ENCODE measurements at places on chromosomes 4 and X.

DNA sequence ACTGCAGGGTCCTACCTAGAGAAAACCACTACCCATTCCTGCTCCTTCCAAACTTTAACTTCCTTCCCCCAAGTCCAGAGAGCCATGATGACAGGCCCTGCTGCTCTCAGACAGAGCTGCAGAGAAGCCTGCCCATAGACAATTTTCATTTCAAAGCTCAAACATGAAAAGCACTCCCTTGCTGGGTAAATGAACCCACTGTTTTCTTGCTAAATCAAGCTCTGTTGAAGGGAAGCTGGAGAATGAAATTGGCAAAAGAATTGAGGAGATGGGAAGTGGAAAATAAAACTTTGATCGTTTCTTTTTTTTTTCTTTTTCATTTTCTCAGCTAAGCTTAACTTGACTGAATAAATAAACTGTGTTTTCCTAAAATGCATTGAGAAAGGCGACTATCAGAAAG is 331.1 kb upstream of the CPEB2 start:
- DNase-seq = no peak

DNA sequence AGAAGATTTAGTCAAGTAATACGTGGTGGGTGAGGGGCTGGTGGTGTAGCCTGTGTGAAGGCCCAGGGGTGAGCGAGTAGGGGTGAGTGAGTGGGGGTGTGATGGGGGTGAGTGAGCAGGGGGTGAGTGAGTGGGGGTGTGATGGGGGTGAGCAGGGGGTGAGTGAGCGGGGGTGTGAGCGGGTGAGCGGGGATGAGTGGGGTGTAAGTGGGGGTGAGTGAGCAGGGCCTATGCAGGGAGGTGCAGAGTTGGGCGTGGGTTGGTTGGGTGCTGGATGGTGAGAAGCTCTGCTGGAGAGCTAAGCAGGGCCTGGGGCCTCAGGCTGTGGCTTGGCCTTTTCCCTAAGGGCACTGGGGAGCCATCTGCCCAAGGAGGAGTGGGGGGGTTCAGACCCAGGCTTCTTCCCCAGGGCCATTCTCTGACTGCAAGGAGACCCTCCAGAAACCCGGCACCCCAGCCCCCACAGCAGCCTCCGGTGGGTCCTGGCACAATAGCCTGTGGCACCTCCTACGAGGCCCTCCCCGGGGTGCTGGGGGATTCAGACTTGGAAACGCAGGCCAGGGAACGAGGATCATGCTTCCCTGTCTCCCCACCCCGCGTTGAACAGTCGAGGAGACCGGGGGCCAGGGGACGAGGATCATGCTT is 30.4 kb downstream of the SH3TC1 start:
- no peak for DNase-seq

- no peak for DNase-seq
Measured at GRCh38 chrX:126886997-126887396, 67.5 kb downstream of the PRR32 start.

GRCh38 chr4:141375855-141376254 is 155.2 kb downstream of the ZNF330 start:
- no peak for DNase-seq

- DNase-seq = no peak
Measured at GRCh38 chr4:99352602-99353537, at the start of gene ADH1C. Gene ADH1C, minus strand, starts transcription at chr4:99352746. Its CDS starts 71 bp downstream, at chr4:99352675.

- no peak for DNase-seq
Measured at GRCh38 chr4:133270021-133270570, 121.0 kb downstream of the PCDH10 start.

- no peak for DNase-seq
Measured at GRCh38 chrX:11540532-11541377, 125.0 kb downstream of the ARHGAP6 start.

DNA sequence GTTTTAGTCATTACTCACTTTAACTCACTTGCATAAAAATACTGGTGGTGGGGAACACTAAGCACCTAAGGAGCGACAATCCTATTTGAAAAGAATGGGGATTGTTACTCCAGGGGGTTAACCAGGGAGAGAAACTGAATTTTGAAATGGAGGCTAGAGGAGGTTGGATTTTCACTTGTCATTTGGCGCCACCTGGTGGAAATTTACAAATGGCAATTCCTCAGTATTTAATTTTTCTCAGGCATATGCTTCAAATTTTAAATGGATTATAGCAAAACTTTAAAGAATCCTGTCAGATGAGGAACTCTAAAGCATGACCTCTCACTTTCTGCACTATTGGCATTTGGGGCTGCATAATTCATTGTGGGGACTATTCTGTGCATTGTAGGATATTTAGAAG is 2.7 kb upstream of the GEMIN8 start:
- DNase-seq = no peak

DNA sequence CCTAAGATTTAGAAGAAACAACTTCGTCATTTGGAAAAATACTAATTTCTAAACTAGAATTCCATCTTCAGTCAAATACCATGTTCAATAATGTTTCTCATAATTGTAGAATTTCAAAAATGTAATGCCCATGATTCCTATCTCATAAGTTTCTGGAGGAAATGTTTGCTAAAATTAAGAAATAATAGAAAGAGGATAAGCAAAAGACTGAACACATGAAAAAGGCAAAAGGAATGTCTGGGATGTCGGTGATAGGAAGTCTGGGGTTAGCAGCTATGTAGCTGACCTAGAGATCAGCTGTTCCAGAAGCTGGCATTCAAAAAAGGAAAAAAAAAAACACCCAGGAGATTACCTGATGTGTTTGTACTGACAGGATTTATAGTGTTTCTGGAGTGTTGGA is 18.9 kb upstream of the PCDH10 start:
- DNase-seq = no peak

GRCh38 chr4:15144967-15145295 is 142.7 kb downstream of the CPEB2 start:
- no peak for DNase-seq

- no peak for DNase-seq
Measured at GRCh38 chr4:88070031-88070430, 62.6 kb downstream of the PKD2 start.

DNA sequence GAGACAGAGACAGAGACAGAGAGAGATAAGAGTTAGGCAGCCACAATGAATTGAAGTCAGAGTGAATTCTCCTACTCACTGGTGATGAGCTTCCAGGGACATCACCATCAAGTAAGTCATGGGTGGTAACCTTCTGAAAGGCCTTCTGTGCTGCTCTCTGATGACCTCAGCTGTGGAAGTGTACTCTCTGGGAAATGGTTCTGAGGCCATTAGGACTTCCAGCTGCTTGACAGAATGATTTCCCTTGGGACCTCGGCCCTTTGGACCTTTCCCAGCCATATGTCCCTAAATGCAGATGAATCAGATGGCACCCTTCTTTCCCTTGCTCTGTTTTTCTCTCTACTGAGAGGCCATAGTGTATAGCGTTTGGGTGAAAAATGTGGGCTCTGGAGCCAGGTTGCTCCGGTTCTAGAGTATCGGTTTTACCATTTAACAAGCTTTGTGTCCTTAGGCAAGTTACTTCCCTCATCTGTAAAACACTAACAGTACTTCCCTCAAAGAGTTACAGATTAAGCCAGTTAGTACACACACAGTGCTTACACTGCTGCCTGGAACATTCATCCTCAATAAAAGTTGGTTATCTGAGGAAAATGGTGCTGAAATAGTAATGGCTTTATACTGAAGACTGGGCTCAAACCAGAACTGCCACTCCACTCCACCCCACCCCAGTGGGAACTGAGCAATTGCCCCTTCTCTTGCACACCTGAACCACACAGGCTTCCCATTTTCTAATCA is 7.6 kb downstream of the SEPTIN11 start:
- DNase-seq = no peak

DNA sequence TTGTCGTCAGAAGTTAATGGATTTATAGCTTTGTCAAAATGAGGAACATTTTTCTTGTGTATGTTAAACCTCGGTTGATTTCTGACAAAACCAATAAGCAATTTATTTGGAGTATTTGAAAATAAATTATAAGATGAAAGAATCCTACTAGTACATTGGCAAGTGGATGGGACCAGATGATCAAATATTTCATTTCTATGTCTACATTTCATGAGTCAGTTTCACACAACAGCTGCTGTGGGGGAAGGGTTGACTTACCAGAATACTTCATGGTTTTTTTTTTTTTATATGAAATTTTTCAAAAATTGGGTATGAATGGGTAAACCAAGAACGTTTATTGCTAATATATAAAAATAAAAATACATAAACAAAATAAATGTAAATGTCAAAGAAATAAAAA is 39.4 kb downstream of the RAPGEF2 start:
- DNase-seq = no peak

- DNase-seq = no peak
Measured at GRCh38 chr4:41611881-41612871, 74.2 kb downstream of the LIMCH1 start.

DNA sequence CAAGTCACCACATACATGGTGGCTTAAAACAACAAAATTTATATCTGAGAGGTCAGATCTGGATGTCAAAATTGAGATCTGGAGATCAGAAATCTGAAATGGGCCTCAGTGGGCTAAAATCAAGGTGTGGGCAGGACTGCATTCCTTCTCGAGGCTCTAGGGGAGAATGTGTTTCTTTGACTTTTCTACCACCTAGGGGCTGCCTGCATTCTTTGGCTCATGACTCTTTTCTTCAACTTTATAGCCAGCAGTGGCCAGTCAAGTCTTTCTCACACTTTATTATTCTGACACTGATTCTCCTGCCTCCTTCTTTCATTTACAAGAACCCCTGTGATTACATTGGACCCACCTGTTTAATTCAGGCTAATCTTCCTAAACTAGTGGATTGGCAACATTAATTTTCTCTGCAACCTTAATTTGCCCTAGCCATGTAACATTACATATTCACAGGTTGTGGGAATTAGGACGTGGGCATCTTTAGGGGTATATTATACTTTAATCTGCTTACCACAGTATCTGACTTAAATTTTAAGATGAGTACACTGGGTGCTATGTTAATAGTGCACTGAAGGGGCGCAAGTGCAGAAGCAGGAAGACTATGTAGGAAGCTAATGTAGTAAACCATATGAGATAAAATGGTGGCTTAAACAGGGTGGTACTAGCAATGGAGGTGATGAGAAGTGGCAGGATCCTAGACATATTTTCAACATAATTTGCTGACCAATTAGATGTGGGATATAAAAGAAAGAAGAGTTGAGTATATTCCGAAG is 188.0 kb downstream of the SLC4A4 start:
- no peak for DNase-seq

DNA sequence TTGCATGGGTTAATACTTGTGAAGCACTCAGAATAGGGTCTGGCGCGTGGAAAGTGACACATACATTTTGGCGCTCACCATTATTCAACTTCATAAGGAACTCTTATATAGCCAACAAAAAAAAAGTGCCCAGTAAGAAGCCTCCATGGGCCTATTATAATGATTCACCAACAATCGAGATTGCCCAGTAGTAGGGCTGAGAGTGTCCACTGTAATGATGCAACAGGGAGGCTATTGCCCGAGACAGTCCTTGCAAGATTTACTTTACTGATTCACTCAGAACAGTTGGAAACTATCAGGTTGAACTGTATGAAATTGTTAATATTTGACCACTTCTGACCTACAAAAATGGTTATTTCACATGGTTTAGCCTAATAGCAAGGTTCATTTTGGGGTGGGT is 86.0 kb downstream of the PJA1 start:
- no peak for DNase-seq

- DNase-seq = no peak
Measured at GRCh38 chrX:109927663-109928273, 75.1 kb upstream of the TMEM164 start.

GRCh38 chr4:128698386-128698785 is 111.1 kb upstream of the JADE1 start:
- DNase-seq = no peak

- no peak for DNase-seq
Measured at GRCh38 chrX:2521092-2521926, 20.5 kb upstream of the DHRSX start.

GRCh38 chr4:139969635-139970266 is 184.2 kb downstream of the MAML3 start:
- DNase-seq = no peak

DNA sequence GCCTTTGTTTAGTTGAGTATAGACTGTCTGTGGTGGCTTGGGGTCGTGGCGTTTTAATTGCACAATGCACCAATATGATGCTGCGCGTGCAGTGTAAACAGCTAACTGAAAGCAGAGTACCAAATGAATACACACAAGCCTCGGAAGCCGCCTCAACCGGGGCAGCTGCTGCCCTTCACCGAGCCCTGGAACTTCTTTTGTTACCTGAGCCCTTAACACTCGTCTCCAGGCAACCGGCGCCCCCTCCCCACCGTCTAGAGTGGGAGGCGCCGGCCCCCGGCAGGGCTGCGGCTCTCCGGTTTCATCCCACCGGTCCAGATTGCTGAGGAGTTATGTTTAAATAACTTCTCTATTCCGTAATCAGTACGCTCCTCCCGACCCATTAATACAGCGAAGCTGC is 173.2 kb upstream of the TBL1X start:
- DNase-seq = no peak

DNA sequence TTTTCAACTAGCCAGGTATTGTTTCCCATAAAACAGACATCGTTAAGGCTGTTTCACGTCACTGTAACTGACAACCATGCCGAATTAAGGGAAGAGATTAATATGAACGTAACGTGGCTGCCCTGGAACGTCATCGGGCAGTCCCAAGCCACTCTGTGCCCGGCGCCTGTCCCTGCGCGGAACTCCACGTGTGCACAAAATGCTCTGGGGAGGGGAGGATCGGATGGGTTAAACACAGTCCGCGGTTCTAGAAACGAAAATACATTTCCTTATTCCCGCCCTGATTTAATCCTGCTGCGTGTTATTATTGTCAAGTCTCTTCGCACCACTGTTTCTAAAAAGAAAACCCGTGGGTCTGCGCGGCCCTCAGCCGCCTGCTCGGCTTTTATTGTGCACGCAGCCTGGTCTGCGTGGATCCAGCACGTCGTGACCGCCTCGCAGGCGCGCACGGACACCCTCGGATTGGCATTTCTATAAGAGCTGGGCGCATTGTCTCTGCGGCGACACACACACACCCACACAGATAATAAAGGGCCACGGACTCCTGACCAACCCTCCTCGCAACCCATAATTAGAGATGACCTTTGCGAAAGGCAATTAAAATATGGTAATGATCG is 69.6 kb upstream of the BCOR start:
- no peak for DNase-seq

- no peak for DNase-seq
Measured at GRCh38 chrX:119667111-119667878, 25.7 kb downstream of the SEPTIN6 start.

DNA sequence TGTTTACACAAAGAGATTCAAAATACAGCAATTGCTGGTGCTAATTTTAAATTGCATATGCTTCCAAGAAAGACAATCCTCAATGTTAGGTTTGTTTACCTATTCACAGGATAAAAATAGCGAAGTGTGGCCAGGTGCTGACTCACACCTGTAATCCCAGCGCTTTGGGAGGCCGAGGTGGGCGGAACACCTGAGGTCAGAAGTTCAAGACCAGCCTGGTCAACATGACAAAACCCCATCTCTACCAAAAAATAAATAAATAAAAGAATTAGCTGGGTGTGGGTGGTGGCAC is 77.7 kb downstream of the OPHN1 start:
- DNase-seq = no peak

- DNase-seq = no peak
Measured at GRCh38 chrX:77404419-77404818, 42.8 kb upstream of the FGF16 start.

- DNase-seq = no peak
Measured at GRCh38 chrX:131830400-131831184, 192.5 kb upstream of the STK26 start.

- DNase-seq = no peak
Measured at GRCh38 chr4:1207603-1208265, 35.4 kb upstream of the SPON2 start.

GRCh38 chrX:12991575-12991974 is 16.7 kb downstream of the TMSB4X start:
- DNase-seq = no peak
